ENCODE measurements at places on chromosomes 3 and 15.

DNA sequence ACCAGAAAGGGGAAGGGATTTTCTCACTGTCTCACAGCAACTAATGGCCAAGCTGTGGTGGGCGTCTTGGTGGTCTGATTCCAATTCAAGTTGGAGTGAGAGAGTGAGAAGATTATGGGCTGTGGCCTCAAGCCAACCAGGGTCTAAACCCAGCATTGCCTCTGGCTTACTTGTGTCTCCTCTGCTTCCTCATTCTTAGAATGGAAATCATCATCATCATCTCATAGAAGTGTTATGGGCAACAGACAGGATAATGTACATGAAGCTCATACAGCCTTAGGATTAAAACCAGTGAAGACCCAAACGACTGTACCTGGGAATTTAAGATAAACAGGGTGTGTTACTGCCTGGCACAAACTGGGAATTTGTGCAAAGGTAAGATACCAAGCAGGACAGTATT lies 29.1 kb upstream of the IREB2 start:
- DNase-seq = no peak

DNA sequence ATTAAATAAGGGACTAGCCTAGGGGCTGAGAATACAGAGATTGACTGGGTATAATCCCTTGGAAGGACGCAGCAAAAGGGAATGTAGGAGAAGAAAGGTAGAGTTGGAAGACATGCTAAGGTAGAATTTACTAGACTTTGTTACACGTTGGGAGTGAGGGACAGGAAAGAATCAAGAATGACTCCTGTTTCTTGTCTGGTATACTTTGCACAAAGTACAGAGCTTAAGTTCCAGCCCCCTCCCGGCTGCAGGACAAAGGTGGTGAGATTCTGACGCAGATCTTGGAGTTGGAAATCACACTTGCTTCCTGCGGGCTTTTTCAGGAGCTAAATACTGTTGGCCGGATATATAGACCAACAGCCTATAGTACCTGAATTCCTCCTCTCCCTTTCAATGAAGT lies 895 bp downstream of the HYKK start:
- DNase-seq = no peak

DNA sequence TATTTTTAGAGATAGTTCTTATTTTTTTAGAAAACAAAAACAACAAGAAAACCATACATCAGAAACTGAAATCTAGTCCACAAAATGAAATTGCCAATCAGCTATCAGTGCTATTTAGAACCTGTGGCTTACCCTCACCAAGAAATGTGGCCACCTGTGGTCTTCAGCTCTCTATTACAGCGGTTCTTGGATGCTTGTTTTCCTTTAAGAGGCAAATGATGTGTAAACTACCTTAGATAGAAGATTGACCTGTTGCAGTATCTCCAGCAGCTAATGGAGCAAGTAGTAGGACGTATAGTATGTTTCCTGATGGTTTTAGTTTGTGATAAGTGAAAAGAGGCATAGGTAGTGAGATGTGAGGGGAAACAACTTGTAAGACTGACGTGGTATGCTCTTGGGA lies 21.2 kb downstream of the TFG start:
- DNase-seq = no peak

DNA sequence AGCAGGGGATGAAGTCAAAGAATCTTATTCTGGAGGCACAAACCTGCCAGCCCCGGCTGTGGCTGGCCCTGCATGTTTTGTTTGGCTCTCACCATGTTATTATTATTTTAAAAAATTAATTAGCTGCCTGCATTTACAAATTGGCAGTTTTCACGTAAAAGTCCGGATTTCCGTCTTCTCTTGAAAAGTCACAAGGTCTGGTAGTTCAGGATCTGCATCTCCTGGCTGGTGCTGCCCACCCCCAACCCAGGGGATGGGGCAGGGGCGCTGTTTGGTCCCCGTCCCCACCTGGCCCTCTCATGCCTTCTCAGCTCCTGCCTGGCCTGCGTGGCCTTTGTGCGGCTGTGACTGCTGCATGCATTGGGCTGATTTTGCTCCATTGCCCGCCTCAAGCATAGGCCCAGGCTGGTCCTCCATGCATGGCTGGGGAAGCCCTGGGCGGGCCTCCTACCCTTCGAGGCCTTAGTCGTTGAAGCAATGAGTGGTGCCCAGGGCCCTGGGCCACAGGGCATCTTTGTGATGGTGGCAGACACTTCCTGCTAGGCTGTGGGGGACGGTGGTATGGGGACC lies 2.0 kb downstream of the FBLN2 start:
- DNase-seq = no peak

- DNase-seq = no peak
Observed at GRCh38 chr3:110454066-110454465, 617.5 kb upstream of the NECTIN3 start.

GRCh38 chr3:169387751-169388696 lies 275.5 kb downstream of the MECOM start:
- DNase-seq = no peak

DNA sequence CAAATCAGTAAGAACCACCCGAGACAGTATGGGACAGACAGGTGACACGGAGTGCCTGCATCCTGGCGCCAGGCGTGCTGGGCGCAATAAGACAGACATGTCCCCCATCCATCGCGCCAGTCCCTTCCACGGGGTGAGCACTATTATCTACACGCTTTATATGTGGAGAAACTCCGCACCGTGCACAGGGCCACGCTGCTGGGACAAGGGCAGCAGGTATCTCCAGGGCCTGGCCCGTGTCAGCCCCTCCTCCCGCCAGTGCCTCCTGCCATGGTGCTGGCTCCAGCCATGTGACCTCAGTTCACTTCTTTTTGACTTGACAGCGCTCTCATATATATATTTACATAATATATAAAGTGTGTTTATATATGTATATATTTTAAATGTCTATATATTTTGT lies 42.6 kb downstream of the TNK2 start:
- no peak for DNase-seq

DNA sequence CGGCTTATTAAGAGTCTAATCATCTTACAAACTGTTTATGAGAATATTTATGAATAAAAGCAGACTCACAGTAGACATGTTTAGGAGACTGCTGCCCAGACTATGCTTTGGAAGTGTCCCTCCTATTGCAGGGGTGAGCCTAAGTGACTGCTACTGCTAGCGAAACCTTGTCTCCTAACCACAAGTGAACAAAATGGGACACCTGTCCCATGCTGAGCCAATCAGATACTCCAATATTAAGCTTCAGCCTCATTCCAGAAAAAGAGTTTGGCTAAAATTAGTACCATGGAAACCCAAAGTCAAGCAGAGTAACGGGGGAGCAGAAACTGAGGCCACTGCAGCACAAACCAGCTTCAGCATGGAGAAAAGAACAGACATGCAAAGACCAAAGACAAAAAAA lies 4.6 kb downstream of the DENND6A start:
- DNase-seq = no peak

DNA sequence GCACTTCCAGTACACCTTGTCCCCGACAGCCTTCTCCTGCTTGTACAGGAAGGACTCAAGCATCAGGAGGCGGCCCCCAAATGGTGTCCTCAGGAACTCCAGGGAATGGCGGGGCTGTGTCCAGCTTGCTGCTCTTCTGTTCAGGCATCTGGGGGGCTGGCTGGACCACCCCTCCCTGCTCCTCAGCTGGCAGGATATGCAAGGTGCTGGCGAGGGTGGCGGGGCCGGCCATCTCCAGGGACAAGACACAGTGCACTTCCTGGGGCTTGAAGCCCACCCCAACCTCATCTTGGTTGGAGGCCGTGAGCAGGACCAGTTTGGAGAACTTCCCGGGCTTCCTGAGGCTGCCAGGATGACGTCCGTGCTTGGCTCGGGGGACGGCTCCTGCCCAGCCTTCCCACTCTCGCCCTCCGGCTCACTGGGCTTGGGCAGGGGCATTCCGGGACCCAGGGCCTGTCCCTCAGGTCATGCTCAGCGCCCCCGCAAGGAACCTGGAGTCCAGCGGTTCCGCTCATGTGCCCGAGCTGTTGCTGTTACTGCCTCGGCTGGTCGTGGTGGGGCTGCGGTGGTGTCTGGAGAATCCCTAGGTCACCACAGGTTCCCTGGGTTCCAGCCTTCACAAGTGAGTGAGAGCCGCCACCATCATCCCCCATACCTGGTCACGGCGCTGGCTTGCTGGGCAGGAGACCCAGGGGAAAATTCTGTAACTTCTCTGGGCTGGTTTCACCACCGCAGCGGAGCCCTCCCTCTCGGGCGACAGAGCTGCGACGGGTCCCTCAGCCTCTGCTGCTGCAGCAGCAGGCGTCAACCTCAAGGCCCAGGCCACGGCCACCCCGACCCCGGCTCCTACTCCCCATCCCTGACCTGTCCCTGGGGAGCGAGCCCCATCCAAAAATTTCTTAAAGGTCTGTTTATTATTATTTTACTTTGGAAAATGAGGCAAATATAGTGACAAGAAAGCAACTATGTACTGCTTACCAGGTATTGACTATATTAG lies 82.8 kb upstream of the FXR1 start:
- no peak for DNase-seq

DNA sequence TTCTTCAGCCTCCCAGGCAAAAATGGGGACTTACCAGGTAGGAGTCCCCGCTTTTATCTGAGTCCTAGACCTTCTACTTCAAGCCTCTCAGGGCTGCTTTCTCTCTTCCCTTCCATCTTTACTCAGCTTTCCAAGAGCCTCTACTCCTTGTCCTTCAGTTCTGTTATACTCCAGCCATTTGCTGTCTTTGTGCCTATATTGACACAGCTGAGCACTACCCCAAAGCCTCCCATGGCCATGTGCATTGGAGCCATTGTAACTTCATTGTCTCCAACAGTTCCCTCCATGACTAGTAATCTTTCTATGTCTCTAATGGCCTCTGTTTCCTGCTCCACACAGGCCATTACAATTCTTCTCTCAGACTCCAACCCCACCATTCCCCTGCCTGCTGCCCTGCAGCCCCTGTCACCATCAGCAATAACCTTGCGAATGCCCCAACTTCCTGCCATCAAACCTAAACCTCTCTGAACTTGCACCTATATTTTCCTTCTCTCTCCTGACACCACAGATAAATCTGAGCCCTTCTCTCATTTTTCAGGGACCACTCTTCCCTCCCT lies 77.9 kb upstream of the ADPGK start:
- no peak for DNase-seq

DNA sequence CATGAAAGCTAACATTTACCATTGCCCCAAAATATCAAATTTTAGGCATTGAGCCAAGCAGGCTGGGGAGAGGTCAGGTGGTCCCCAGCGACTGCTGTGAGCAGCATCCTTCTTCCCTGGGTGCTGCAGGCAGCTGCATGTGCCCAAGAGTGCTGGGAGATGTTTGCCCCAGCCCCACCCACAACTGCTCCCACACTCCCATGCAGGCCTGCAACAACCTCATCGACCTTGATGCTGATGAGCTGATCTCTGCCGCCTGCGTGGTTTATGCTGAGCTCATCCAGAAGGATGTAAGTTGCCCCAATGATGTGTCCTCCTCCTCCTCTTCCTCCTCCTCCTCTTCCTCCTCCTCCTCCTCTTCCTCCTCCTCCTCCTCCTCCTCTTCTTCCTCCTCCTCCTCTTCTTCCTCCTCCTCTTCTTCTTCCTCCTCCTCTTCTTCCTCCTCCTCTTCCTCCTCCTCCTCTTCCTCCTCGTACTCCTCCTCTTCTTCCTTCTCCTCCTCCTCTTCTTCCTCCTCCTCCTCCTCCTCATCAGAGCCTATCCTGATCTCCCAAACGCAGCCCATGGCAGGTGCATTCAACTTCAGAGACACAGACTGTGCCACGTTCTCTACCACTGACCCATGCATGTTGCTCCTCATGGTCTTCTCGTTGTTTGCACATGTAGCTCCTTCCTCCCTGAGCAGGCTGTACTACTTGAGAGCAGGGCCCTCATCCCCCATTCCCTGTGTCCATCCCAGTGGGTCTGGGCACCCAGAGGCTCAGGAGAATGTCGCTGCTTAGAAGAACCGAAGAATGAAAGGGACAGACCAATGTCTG lies 15.1 kb downstream of the TBC1D21 start:
- DNase-seq = no peak

- DNase-seq = no peak
Observed at GRCh38 chr15:60079210-60079609, 75.1 kb downstream of the FOXB1 start.

- DNase-seq = no peak
Observed at GRCh38 chr3:127800508-127800907, 21.8 kb downstream of the MGLL start.

DNA sequence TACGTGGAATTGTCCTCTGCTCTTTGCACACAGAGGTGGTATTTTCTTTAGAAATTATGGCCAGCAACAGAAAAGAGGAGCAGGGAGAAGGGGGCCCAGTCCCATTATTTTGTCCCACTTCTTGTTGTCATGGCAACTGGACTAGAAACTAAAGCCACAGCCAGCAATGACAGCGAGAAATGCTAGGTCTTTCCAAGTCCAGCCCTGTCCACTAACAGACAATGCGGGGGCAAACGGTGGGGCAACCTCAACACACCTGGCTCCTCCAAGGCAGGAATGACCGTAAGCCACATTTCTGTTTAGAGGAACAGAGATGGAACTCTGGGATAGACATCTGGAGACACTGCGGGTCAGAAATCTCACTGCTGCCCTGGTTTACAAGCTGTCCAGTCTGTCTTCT lies 107.3 kb downstream of the RFTN1 start:
- no peak for DNase-seq

DNA sequence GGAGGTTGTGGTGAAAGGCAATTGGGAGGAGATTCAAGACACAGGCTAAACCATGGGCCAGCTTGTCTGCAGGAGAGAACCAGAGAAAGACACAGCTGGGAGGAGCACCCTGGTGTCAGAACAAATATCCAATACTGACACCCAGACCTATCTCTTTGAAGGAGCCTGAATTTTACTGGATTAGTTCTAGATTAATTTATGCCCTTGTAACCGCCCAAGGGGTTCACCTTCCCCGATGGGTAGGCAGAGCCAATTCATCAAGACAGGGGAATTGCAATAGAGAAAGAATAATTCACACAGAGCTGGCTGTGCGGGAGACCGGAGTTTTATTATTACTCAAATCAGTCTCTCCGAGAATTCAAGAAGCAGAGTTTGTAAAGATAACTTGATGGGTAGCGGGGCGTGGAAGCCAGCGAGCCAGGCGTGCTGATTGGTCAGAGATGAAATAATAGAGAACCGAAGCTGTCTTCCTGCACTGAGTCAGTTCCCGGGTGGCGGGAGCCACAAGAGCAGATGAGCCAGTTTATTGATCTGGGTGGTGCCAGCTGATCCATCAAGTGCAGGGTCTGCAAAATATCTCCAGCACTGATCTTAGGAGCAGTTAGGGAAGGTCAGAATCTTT lies 31.4 kb upstream of the GK5 start:
- DNase-seq = no peak

GRCh38 chr3:187112934-187113793 lies 26.1 kb downstream of the RPL39L start:
- no peak for DNase-seq
